Stimulated activated CD8-positive, alpha-beta memory T cell treated with anti-CD3 and anti-CD28 coated beads, Interleukin-4, amount 100 ng/mL, for 1 hour (primary cell): ENCODE measurements at places on chromosomes 16 and 17.

- DNase-seq: no peak
Observed at GRCh38 chr17:21061971-21062526, 19.2 kb upstream of the USP22 start.

DNA sequence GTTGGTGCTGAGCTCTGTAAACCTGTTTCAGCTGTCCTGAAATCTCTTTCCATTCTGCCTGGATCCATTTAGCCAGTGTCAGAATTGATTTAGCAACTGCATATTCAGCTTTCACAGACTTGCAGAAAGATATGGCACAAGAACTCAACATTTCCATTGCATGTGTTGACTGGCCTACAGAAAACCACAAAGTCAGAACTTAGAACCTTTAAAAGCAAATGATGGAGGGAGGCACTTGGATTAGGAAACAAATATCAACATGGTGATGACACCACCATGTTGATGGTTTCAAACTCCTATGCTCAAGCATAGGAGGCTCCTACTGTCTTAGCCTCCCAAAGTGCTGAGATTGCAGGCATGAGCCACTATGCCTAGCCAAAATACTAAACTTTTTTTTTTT, 52.3 kb upstream of the ARL6IP1 start:
- no peak for DNase-seq

- no peak for DNase-seq
Observed at GRCh38 chr16:26316683-26317464, 625.1 kb downstream of the HS3ST4 start.

DNA sequence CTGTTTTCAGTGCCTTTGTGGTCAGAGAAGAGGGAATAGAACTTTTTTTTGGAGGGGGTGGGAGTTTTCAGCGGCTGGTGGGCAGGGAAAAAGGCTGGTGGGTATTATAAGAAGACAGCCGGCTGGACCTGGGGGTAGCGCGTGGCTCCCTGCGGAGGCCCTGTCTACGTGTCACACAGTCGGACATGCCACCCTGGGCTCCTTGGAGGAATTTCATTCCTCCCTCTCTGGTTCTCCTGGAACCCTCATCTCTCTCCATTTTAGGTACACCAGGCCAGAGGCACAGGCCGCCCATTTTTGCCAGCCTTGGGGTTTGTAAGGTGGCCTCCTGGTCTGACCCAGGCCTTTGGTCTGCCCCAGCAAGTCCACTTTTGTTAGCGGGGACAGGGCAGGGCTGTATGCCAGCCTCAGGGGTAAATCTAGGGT, 908 bp downstream of the FKBP10 start:
- DNase-seq: no peak

- DNase-seq: no peak
Observed at GRCh38 chr17:47774987-47775580, 42.0 kb downstream of the TBX21 start.

GRCh38 chr16:82720414-82720813, 93.6 kb downstream of the CDH13 start:
- DNase-seq: no peak

DNA sequence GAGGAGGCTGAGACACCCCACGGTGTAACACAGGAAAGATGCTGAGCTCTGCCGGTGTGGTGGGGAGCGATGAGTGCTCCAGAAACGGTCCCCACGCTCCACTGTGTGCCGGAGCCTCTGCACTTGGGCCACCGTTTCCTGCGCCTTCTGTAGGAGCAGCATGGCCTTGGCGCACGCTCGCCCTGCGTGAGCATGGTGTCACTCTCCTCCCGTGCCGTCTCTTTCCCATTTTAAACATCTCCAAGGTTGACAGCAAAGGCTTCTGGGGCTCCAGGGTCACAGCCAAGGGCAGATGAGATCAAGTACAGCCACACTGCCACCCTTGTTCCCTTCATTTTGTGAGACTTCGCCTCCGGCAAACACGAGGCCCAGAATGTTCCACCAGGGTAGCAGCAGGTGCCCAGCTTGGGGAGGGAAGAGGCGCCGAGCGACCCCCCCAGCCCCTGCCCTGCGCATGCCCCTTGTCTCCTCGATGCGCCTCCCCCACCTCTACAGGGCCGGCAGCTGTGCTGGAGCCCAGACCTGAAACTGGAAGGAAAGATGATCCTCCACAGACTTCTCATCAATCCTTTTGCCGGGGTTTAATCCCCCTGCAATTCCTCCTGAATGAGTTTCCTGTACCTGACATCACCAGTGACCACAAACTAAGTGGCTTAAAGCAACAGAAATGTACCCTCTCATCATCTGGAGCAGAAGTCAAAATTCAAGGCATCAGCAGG, 19.9 kb upstream of the OSGIN1 start:
- no peak for DNase-seq

DNA sequence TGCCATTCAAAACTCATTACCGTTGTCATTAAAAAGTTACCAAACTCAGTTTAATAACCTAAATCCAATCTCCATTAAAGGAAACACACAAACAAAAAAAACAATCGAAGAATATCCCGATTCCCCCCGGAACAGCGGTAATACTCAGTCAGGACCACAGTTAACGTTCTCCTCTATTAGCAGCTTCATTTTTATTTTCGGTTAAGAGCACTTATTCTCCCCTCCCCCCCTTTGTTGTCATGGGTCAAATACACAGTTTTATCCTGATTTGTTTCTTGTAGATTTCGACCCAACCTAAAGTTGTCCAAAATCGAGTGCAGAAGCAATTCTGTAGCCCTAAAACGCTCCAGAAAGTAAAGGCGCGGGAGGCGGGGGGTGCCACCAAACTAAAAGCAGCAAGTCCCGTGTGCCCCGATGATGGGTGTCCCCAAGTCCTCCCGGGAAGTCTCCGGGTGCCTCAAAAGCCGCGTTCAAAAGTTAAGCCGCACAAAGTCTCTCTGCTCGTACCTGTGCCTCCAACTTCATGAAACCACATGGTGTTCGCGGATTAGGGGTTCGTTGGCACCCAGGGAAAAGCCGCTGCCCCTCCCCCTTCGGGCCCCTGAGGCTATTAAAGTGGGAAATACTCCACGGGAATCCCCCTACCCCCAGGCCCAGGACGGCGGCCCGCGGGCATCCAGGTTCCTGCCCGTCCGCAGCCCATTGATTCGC, 996 bp downstream of the SUMO2 start:
- peak; percentile 11 for DNase-seq

DNA sequence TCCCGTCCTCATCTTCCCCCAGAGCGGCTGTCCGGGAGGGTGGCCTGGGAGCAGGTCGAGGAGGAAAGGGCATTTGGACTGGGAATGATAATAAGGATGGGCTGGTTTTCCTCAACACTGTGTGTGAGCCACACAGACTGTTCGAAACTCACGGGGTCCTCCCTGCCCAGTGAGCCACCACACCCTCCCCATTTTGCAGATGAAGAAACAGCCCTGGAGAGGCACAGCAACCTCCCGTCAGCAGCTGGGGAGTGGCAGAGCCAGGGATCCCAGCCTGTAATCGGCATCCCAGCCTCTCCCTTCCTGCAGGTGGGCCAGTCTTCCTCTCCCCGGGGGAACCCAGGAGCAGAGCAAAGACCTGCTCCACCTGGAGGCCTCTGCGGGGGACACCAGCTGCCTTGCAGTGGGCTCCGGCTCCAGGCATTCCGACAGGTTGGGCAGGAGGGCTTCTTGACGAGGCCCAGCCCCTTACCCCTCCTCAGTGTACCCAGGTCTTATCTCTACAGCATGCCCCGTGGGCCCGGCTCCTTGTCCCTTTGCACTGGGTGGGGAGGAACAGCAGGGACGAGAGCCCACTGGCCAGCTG, 23.8 kb downstream of the ENGASE start:
- no peak for DNase-seq

DNA sequence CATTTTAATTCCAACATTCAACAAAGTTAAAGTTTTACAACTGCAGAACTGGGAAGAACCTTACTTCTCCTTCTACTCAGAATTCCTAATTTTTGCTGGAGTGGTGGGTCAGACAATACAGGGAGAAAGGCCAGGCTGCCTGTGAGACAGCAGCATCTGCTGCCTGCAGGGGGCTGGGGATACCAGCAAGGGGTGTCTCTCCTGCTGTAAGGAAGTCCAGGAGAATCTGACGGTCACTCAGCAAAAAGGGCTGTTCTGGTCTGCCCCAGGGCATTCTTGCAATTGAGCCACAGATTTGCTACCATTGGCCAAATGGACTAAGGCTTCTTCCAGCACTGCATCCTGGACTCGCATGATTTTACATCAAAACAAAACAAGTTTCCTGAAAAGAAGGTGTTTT, 426.6 kb upstream of the CDH11 start:
- no peak for DNase-seq

DNA sequence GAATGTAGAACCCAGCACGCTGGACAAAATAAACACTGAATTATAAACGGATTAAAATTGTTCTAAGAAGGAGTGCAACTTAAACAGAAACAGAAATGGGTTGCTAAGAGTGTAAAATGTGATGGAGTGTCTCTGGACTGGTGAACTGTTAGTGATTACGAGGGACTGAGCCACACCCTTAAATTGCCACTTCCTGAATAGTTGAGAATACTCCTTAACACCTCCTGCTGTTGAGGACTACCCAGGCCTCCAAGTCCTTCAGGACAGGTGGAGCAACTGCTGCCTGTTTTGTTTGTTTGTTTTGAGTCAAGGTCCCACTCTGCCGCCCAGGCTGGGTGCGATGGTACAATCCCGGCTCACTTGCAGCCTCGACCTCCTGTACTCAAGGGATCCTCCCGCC, 25.8 kb upstream of the IRF8 start:
- no peak for DNase-seq

DNA sequence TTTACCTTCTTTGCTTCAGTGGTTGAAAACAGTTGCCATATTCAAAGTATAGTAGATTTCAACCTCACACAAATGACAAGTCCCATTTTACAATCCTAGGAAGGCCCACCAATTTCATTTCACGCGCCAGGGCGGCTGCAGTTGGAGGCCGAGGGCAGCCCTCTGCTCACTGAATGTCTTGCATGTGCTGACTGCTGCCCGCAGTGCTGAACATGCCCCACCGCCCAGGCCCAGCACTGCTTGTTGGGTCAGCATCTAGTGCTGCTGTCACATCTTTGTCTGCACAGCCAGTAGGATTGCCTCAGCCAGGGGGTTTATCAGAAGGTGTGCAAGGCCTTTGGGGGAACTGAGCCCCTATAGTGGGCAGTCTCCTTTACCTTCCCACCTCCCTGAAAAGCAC, 11.5 kb downstream of the SMCR8 start:
- no peak for DNase-seq

DNA sequence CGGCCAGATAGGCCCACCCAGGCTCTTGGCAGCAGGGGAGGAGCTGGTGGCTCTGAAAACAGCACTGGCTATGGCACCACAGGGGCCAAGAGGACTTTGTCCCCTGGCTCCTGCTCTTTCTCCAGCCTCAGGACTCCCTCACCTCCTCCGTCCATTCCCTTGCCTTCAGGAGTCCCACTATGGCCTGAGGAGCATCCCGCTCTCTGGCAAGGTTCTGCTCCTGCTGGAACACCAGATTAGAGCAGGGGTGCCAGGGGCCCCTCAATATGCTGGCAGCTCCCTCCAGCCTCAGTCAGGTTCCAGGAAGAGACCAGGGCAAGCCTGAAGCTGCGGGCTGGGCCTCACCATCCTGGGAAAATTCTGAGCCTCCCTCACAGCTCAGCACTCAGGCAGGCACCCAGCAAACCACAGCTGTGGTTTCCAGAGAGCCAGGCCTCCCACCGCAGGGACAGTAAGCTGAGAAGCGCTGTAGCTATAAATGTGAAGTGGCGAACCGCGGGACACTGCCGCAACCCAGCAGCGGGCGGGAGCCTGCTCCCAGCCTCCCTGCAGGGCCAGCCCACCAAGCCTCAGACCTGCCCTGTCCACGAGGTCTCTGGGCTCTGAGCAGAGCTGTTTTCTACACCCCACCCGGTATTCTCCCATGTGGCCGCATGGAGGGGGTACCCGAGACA, 25.7 kb downstream of the C17orf100 start:
- DNase-seq: no peak

GRCh38 chr17:29376667-29377270, 13.4 kb upstream of the TAOK1 start:
- DNase-seq: no peak

- DNase-seq: no peak
Observed at GRCh38 chr16:66695935-66696668, 441 bp downstream of the CMTM4 start.

DNA sequence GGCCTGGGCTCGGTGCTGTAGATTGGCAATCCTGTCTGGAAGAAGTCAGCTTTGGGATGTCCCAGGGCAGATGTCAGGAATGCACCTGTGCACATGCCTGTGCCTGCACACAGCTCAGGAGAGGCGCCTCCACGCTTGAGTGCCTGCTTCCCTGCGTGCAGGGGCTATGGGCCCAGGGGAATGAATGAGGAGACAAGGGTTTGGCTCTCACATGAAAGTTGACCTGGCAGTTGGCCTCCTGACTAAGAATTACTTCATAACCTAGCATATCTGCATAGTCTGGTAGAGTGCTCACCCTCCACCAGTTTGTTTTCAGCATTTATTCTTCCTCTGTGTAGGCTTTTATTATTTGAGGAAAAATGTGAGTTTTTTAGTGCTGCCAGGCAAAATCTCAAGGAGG, 50.0 kb downstream of the PLD6 start:
- DNase-seq: no peak

DNA sequence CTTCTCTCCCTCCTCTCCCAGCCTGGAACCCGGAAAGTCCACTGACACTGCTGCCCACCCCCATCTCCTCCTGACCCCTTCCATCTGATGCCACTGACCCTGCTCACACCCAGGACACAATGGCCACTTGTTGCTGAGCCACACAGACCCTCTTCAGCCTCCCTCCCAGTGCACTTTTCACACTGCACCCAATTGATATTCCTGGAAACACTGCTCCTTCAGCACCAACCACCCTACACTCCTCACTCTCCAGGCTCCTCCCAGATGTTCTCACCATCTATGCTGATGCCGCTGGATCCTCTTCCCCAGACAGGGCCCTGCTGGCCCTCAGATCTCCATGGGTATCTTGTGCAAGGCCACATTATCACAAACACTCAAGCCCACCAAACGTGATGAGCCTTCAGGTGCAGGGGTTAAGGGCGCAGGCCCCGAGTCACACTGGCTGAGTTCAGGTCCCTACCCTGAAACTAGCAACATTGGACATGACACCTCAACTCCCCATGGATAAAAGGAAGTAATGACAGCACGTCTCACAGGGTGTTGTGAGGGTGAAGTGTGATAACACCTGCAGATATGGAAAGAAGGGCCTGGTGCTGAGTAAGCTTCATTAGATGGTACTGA, 238.1 kb downstream of the ZNF423 start:
- no peak for DNase-seq

- no peak for DNase-seq
Observed at GRCh38 chr17:8673612-8674011, 43.1 kb upstream of the MYH10 start.

DNA sequence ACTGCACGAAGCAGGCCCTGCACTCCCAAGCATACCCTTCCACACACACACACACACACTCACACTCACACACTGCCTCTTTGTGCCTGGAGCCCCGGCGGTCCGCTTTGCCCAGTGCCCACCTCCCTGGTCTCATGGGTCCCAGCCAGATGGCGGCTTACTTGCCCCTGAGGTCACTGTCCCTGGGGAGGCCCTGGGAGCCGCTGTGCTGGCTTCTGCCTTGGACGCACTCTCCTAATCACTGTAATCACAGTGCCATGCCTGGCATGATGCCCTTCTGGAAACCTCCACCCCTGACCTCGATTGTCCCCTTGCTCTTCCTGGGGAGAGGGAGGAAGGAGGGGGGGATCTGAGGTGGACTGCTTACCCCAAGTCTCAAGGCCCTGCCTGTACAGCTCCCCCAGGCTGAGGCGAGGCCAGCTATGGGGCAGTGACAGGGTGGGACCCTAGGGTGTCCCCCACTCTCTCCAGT, 36.0 kb downstream of the ARHGAP23 start:
- DNase-seq: no peak
